Skin of body (tissue), 3 donors: ENCODE measurements at places on chromosomes 5 and 9. TPM values are rescaled to one million over a fixed set of nuclear protein-coding genes. Genes with fewer than 3 reads are reported as not detected.

- DNase-seq = no peak
Observed at GRCh38 chr9:93590609-93591234, 14.3 kb downstream of the PHF2 start.

DNA sequence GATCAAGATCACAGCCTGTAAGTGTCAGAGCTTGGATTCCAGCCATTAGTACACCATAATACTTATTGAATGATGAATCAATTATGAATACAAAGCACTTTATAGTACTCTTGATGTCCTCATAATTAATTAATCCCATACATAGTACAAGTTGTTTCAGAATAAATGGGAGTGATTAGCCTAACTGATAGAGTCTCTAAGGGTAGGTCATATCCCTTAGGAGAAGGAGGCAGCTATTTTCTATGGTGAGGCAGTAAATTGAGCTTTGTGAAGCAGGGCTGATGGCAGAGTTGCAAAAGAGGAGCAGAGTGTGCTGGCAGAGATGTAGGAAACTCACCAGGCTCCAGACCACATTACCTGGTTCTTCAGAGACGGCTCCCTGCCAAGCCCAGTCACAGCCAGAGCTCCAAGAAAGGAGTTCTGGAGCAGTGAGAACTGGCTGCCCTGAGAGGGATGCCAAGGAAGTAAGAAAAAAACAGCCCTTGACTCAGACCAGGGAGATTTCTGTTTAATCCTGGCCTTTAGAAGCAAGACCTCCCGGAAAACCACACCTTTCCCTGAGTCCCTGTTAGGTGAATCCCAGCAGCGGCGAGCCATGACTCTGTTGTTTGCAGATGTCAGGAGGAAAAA lies 112.9 kb downstream of the SH3TC2 start:
- DNase-seq = no peak

- DNase-seq = no peak
Observed at GRCh38 chr9:69213647-69214046, 39.6 kb downstream of the TJP2 start.

ARL14EPL gene
- total RNA-seq = not detected

PCDHB14 gene
- 3.8 TPM for total RNA-seq

FOXI1 gene
- 0.10 TPM for total RNA-seq
